ENCODE measurements at places on chromosomes 1 and 21.

DNA sequence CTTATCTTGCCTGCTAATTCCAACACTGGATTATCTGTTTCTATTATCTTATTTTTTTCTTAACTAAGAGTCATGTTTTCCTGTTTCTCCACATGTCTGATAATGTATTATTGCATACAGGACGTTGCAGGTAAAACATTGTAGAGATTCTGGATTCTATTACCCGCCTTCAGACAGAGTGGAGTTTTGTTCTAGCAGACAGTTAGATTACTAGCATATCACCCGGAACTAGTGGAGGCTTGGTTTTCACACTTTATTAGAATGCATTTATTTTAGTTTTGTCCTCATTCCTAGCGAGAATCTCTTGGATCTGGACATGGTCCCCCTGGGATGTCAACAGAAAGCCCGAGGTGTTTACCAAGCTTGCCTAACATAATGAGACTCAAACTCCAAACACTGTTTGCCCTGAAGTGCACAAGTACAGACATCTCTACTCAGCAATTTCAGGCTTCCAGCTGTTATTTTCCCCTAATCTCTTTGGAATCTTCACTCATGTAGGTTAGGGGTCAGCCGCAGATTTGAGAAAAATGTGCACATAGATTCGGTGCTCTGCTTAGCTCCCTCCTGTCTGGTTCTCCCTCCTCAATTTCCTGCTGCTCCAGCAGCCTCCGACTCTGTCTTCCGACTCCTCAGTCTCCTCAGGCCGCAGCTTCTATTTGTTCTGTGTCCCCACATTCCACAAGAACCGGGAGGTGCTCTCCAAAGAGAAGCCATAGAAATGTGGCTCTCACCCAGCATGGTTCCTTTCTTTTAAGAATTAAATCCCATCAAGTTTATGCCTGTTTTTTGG is 36.8 kb upstream of the PTPRF start:
- no peak for DNase-seq

DNA sequence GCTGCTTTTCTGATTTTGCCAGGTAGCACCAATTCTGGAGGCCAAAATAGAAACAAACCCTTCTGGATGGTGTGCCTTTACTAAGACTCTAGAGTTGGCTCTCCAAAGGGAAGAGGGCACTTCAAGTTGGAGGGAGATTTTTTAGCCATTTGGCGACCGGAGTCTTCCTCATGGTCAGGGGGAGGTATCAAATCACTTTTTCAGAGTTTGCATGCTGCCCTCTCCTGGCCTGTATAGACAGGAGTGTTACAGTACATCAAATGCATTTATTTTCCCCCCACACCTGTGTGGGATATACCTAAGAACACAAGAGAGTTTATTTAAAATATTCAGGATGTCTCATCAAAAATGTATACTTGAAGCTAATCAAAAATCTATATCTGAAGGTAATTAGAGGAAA is 3.2 kb downstream of the GREM2 start:
- DNase-seq, result no peak

- no peak for DNase-seq
Observed at GRCh38 chr1:23999156-23999671, 19.1 kb upstream of the SRSF10 start.

GRCh38 chr21:44999972-45000636 is 60.3 kb downstream of the SLX9 start:
- DNase-seq, result peak; percentile 15

- DNase-seq, result no peak
Observed at GRCh38 chr1:234372011-234372757, 1.1 kb upstream of the COA6 start.

DNA sequence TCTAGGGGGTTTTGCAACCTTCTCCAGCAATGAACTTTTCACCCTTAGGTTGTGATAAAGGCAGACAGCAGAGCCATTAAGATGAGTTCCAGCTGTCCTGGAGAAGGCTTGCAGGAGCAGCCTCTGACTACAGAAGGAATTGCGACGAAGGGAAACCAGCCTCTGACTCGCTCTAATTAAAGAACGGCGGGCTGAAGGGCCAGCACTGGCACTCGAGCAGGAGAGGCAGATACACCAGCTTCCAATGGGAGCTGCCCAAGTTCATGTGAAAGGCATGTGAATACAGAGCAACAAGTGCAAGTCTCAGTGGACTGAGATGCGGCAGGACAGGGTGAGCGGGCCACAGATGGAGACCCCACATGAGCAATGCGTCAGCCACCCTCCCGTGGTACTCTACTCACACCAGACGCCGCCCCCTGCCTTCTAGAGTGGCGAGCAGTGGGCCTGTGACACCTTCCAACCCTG is 15.7 kb downstream of the RCC2 start:
- DNase-seq, result no peak

GRCh38 chr1:25217015-25217414 is 15.3 kb downstream of the SYF2 start:
- no peak for DNase-seq

DNA sequence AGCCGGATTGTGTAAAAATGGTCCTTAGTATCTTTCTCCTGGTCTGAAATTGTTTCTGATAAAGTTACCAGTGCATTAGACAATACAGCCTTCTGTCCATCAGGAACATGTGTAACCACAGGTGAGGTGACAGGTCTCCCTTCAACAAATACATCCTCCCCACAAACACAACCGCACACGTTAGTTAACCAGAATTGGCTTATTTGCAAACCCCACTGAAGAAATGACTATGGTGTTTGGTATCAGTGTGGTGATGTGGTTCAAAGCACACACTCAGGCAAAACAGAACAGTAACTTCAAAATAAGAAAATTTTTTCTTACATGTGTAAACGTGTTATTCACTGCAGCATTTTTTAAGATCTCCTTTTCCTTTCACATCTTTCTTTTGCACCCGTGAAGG is 517.2 kb upstream of the NR5A2 start:
- DNase-seq, result no peak

DNA sequence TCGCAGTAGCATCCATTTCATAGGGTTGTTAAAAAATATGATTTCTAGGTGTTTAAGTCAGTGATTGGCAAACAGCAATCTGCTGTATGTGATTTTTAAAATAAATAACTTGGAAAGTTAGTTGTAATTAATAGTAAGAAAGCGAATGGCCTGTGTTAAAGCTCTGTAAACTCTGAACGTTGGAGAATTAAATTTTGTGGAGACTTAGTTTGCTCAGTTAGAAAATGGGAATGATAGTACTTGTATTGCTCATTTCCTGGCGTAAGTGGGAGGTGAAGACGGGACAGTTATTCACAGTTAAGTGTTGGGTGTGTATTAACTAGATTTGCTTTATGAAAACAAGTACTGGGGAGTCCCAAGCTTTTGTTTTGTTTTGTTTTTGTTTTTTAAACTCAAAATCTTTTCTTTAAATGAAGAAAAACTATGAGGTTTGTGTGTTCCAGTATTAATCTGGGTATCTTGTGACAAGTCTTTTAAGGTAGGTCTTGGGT is 995 bp downstream of the CACYBP start:
- no peak for DNase-seq

- no peak for DNase-seq
Observed at GRCh38 chr1:18204575-18204974, 97.0 kb downstream of the IGSF21 start.

DNA sequence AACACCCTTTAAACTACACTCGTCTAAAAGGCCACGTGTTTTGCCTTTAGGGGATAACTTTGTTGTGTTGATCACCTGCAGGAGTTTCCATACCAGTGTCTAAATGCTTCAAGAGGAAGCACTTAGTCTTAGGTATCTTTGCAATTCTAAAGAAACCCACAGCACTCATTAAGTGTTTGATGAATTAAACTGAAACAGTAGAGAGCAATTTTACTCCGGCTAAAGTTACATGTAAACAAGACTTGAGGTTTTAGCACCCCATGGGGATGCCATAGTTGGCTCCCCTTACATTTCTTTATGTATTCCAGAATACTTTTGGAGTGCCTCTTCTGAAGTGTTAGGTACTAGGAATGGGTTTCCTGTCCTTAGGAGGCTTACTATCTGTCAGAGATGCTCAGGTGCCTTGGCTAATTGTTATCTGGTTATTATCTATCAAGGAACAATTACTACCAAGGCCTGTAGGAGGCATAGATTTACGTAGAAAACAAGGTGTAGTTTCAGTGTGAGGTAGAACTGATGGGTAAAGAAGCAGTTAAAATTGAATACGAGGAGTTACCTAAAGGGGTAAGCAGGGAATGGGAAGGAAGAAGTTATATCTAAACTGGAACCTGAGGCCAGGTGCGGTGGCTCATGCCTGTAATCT is 176.8 kb upstream of the SAMSN1 start:
- no peak for DNase-seq

- DNase-seq, result no peak
Observed at GRCh38 chr1:243792891-243793290, 57.2 kb downstream of the AKT3 start.

- no peak for DNase-seq
Observed at GRCh38 chr1:88451856-88452255, 232.2 kb upstream of the PKN2 start.

DNA sequence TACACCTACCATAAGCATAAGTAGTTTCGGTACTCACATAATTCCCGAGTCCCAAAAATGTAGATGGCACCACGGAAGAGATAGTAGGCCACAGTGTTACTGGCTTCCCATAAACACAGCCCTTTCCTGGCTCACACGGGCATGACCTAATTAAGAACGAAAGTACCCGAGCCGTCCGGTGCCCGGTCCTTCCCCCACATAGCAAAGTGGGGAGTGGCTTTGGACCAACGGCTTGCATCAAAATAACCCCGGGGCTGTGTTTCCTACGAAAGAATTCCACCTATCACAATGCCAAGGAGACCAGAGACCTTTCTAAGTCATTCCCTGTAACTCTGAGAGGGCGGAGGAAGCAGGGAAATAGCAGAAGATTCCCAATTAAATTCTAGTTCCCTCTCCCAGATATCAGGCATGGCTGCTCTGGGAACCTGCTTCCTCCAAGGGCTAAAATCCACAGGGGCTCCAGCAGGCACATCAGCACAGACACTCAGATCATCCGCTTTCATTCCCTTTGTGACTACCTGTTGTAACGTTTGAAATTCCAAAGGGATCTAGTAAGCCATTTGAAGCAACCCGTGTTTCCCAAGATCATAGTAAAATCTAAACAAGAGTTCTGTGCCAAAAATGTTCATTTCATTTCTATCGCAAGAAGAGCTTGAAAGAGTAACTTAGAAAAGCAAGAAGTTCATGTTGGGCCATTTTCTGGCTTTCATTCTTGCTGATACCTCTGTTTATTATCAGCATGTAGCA is at the start of gene TMPRSS3:
TSS of gene TMPRSS3 (minus strand) at position 148 of the 747 bp plus-strand sequence. CDS start 635 bp downstream, outside the sequence.
- peak; percentile 39 for DNase-seq

DNA sequence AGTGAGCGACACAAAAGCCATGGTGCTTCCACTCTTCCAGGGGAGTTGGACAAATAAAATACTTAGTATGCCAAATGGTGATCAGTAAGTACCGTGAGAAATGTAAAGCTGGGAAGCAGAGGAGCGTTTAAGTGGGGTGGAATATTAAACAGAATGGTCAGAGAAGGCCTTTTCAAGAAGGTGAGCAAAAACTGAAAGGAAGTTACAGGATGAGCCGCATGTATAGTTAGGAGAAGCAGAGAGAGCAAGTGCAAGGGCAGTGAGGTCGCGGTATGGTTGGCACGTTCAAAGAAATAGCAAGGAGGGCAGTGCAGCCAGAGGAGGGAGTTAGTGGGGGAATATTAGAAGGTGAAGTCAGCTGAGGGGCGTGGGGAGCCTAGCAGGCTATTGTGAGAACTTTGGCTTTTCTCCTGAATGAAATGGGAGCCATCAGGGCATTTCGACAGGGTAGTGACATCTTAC is 748 bp upstream of the ATP6V0B start:
- no peak for DNase-seq

DNA sequence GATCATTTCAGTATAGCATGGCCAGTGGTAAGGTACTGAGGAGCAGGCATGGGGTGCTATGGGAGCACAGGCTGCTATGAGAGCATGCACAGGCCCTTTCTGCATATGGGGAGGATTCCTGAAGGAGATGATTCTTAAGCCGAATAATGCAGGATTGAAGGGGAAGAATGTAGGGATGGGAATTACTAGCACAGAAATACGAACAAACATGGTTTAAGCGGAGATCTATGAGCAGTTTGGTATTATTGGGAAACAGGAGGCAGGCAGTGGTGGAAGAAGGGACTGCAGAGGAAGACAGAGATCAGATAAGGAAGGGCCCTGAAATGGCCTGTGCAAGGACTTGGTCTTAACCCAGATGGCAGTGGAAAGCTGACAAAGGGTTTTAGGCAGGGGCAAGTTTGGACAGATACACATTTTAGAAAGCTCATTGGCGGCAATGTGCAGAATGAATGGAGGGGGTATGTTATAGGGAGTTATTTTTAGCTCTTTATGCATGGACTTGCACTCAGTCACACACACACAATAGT is 1.7 kb downstream of the OSCP1 start:
- no peak for DNase-seq

- DNase-seq, result no peak
Observed at GRCh38 chr1:221772117-221772516, 30.2 kb upstream of the DUSP10 start.

DNA sequence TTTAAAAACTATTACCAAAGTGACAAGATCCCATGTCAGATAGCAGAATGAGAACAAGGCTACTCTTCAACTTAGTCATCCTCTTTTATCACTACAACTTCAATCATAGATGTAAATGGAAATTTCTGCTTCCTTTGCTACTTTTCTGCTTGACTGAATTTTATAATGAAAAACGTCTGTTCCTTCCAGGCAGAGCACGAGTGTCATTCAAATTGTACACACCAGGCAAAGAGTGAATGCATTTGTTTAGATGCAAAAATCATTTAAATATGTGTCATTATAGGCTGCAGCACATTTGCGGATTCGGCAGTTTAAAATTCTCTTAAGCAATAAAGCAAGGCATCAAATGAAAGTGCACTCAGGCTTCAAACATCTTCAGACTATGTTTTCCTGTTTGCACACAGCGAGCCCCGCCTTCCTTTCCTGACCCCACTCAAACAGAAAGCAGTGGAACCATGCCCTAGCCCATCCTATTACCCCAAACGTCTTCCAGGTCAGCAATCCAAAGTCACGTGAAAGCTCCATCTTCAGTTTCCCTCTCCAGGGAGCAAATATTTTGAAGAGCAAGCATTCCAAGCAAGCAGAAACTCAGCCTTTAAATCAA is 99.6 kb downstream of the APP start:
- DNase-seq, result no peak

DNA sequence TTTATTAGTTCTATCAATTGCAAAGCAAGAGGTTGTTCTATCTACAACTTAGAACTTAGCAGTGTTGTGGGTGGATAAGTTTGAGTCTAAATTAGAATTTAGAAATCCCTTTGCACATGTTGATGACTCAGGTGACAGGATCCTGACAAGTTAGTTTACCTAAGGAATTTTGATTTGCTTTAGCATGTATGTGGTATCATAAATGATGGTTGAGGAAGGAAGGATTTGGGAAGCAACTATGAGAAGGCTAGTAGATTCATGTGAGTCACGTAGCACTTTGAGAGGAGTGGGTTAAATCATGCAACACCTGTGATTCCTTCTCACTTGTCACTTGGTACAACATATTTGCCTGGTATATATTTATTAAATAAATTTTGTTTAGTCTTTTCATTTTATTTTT is 223.7 kb upstream of the USP25 start:
- no peak for DNase-seq

GRCh38 chr1:244160455-244161235 is 109.6 kb downstream of the ZBTB18 start:
- DNase-seq, result no peak

Data from mucosa of descending colon (tissue), 3 donors.